ENCODE measurements at places on chromosomes 13 and 19. TPM values are rescaled to one million over a fixed set of nuclear protein-coding genes. Genes with fewer than 3 reads are reported as not detected.

The AP1M2 gene
- total RNA-seq: 86.3 TPM

The KLK2 gene
- not detected for total RNA-seq

The PPP1R13L gene
- total RNA-seq: 75.8 TPM

The TMEM86B gene
- 3.1 TPM for total RNA-seq

The ZNF175 gene
- total RNA-seq: 6.9 TPM

The VSTM1 gene
- not detected for total RNA-seq

The MISP gene
- 21.0 TPM for total RNA-seq
